ENCODE measurements at places on chromosomes 12 and 14. TPM values are rescaled to one million over a fixed set of nuclear protein-coding genes. Genes with fewer than 3 reads are reported as not detected.
A peak's percentile ranks its signal among the peaks of the same experiment; 100 is the strongest.

Gene SLC2A14
- 0.99 TPM for polyA plus RNA-seq

Gene TPPP2
- 4.2 TPM for polyA plus RNA-seq

Gene LALBA
- polyA plus RNA-seq, result not detected

Gene CLEC4E
- 2.0 TPM for polyA plus RNA-seq

Gene ASIC1
- polyA plus RNA-seq, result 5.6 TPM

Gene FBLN5
- polyA plus RNA-seq, result 165 TPM

Gene HOXC12
- polyA plus RNA-seq, result not detected

Gene PMCH
- 0.96 TPM for polyA plus RNA-seq

Gene ADCY6
- polyA plus RNA-seq, result 85.2 TPM

Gene EGLN3
- 17.9 TPM for polyA plus RNA-seq

Gene GPR68
- polyA plus RNA-seq, result 4.1 TPM

Gene ITFG2
- 62.4 TPM for polyA plus RNA-seq

DNA sequence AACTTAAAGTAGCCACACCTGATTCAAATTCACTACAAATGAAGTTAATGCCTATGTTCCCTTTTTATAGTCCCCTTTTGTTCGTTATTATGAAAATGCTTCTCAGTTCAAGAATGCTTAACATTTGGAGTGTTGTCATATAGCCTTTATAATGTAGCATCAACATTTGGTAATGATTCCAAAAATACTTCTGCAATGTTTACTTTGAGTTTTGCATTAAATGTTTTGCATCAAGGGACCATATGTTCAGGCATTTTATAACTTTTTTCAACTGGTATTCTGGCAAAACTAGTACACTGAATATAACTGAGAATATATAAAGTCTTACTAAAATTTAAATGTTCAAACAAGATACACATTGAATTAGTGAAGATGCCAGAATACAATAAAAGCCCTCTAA lies 209.6 kb upstream of the SLC16A7 start:
- DNase-seq, result no peak

DNA sequence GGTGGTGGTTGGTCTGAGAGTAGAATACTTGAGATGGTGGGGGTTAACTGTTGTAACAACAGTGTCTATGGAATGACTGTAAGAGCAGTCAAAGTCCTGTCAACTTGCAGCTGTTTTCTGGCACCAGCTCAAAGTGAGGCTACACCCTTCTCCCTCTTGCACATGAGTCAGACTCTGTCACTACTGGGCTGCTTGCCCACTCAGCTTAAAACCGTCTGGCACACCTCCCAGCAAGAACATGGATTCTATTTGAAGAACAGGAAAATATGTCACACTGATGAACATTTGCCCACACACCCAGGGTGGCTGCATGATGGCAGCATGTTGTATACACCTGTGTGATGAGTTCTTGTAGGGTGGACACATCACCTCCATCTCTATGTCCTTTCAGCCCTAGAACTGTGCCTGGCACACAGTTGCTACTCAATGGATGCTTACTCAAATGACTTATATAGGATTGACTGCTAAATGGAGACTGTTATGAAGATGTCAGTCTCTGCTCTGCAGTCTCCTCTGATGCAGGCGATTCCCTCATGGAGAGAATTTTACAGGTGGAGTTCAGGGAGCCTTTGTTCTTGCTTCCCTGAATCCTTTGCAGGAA lies 19.3 kb upstream of the SERPINA6 start:
- no peak for DNase-seq

DNA sequence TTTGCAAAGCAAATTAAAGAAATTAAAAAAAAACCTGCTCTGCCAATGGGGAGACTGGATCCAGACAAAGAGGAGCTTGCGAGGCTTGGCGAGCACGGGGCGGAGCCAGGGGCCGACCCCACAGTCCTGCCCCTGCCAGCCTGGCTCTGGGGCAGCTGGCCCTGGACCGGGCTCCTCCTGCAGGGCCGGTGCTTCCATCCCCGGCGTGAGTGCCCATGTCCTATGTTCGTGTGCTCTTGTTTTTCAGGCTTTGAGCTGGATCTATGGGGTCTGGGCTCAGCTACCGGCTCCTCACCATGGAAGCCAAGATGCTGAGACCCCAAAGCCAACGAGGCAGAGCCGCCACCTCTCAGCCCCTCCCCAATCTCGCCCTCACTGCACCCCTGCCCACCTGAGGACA lies 176.8 kb downstream of the KIF26A start:
- no peak for DNase-seq

DNA sequence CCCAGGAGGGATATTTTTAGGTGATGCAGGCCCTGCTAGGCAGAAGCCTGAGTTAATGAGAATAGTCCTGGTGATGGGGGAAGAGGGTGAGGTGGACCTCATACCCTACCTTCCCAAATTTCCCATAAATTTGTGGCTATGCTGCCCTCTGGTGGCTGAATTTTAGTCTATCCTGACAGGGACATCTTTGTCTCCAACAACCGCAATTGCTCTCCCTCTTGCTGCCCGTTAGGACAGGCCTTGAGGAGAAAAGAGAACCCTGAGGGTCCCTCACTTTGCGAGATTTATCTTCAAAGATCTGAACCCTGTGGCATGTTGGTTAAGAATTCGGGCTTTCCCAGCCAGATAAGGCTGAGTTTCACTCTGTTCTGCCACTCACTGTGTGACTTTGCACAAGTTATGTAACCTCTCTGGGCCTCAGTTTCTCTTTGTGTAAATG lies 9.8 kb upstream of the ZNF385A start:
- no peak for DNase-seq

- peak; percentile 76 for DNase-seq
Measured at GRCh38 chr12:69987579-69988091, 162.6 kb downstream of the MYRFL start.

GRCh38 chr12:118398940-118399339 lies 22.6 kb downstream of the SUDS3 start:
- no peak for DNase-seq

GRCh38 chr12:40225337-40225983 lies 663 bp downstream of the LRRK2 start:
- DNase-seq, result no peak

DNA sequence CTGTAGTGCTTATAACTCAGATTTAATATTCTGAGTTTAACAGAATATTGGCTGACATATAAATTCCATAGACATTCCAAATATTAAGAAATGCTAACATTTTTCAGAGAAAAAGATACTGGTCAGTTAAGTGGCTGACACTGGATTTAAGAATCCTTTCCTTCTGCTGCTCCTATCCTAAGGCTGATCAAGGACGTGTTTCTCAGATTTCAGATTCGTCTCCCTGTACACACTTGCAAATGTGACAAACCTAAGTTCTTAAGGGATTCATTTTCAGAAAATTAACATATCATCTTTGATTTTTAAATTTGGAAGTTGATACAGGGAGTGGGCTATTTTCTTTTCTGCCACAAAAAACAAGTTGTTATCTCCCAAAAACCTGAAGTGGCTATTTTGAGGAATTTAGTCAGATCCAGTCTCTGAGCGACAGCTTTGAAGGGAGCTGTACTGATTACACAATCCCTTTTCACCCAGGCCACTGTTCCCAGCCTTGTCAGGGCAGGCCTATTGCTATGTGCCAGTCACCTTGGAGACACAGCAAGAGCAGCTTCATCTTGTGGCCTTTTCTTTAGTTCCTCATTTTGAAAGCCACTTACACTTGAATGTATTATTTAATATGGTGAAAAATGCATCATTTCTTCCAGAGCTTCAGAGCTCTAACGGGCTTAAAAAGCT lies 370.6 kb downstream of the KCNH5 start:
- DNase-seq, result no peak

- peak; percentile 34 for DNase-seq
Measured at GRCh38 chr12:39272871-39273655, 169.9 kb downstream of the KIF21A start.

GRCh38 chr14:70919774-70920173 lies 12.5 kb downstream of the PCNX1 start:
- no peak for DNase-seq

DNA sequence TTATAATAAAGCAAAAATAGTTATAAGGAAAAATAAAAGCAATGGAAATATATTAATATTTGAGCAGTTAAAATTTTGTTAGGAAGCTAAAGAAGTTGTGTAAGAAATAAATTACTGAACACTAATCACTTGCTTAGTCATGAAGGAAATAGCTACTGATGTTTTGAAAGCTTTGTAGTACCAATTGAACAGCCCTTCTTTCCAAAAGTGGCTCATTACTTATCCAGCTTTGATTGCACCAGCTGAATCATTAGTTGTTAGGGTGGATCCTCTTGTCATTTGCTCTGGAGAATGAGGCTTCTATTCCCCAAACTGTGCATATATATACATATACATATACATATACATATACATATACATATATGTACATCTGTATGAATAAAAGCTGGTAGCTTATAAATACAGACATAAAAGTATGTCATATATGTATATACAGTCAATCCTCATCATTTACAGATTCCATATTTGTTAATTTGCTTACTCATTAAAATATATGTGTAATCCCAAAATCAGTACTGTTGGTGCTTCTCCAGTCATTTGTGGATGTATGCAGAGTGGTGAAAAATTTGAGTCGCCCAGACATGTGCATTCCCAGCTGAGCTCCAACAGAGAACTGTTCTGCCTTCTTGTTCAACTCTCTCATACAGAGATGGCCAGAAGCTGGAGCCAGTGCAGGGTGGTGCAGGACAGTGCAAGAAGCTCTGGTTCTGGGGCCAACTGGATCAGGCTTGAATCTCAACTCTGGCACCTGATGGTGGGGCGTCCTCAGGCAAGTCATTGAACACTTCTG lies 214.1 kb downstream of the RPAP3 start:
- DNase-seq, result no peak

GRCh38 chr14:81454572-81455218 lies 54.6 kb upstream of the STON2 start:
- DNase-seq, result no peak

DNA sequence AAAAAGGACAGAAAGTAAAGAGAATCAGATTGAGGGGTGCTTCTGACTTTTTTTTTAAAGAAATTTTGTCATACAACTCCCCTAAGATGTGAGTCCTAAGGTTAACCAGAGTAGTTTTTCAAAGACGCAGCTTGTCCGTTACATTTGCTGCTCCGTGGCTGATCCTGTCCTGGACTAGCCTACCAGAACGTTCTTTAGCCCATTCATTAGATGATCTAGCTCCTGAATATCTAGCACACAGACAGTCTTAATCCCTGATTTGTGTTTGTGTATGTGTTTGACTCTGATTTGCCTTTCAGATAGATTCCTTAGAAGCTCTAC lies 60.3 kb downstream of the SAMD4A start:
- DNase-seq, result no peak

- no peak for DNase-seq
Measured at GRCh38 chr12:45907955-45908354, 82.4 kb downstream of the SCAF11 start.
